ENCODE measurements at places on chromosomes 3 and 15. TPM values are rescaled to one million over a fixed set of nuclear protein-coding genes. Genes with fewer than 3 reads are reported as not detected.

DNA sequence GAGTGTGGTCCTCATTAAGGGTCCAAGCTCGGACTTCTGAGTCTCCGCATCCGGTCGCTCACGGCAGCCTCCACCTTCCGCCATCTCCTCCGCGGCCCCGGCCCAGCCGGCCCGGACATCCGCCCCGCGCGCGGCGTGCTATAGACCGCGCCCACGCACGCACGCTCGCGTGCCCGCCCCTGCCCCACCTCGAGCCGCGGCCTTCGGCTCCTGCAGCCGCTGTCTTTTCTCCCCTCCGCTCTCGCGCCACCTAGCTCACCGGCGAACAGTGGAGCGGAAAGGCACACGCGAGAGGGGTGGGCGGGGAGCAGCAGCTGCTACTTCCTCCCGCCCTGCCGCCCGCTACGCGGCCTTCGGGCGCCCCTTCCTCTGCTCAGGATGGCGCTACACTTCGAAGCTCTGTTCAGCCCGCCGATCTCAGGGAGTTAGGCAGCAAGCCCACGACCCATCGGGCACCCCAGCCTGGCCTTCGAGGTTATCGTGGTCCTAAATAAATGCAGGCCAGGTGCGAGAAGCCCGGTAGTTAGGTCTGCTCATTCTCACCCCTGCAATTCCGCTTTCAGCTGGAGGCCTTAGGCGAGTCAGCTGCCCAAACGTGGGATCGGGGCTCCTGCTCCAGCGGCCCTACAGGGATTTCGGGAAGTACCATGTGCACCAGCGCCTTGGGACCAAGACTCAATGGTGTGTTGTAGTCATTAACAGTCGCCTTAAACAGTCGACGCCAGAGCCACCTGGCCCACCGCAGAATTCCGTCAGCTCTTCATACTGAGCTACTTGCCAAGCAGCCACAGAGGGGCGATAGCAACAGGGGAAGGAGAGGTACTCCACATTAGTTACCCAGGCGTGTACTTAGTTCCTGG, at the start of gene USP4:
USP4 (minus strand) TSS at position 113 of the 860 bp plus-strand sequence; CDS start at position 84, 29 bp downstream.
- peak; percentile 91 for DNase-seq

Gene ITIH3
- total RNA-seq: not detected

Gene CCDC9B
- total RNA-seq: 47.3 TPM

Gene SYNM
- total RNA-seq: 10.2 TPM
